Mesenteric fat pad (tissue), 1 donor: ENCODE measurements at places on chromosomes 2 and 18. TPM values are rescaled to one million over a fixed set of nuclear protein-coding genes. Genes with fewer than 3 reads are reported as not detected.

CDH2 gene
- 0.71 TPM for total RNA-seq

CRYBA2 gene
- not detected for total RNA-seq

AGXT gene
- 0.32 TPM for total RNA-seq

- no peak for DNase-seq
These were observed 131.3 kb downstream of the GALNT3 start for GRCh38 chr2:165662720-165663119.

GRCh38 chr18:55893948-55894347 lies 306.0 kb upstream of the TCF4 start:
- no peak for DNase-seq

DNA sequence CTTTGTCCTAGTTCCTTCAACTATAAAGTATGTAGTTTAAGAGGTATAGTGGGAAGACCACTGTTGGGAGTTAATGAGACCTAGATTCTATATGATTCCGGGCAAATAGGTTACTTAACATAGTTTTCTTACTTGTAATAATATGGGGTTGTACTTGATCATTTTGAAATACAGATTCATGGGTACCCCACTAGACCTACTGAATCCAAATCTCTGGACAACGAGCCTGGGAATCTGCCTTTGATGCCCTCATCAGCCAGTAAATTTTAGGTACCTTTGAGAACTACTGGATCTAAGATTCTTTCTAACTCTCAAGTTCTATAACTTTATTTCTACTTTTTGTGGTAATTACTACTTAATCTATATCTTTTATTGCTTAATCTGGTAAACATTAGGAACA lies 6.6 kb downstream of the BMPR2 start:
- DNase-seq = no peak

DNA sequence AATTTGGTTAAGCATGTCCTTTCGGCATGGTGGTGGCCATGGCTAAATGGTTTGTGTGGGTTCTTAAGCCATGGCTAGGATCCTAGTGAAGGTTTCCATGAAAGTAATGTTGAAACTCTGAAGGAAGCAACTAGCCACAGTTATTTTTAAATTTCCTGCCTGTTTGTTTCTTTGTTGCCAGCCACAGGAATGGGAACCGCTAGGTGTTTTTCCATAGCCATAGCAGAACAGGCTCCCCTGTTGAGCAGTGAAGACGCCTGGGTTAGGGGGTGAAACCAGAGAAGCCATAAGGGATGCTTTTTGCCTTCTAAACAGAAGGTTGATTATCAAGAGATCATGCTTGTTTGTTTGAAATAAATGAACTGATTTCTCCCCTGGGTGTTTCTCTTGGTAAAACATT lies 60.1 kb upstream of the CHMP1B start:
- DNase-seq = no peak

DNA sequence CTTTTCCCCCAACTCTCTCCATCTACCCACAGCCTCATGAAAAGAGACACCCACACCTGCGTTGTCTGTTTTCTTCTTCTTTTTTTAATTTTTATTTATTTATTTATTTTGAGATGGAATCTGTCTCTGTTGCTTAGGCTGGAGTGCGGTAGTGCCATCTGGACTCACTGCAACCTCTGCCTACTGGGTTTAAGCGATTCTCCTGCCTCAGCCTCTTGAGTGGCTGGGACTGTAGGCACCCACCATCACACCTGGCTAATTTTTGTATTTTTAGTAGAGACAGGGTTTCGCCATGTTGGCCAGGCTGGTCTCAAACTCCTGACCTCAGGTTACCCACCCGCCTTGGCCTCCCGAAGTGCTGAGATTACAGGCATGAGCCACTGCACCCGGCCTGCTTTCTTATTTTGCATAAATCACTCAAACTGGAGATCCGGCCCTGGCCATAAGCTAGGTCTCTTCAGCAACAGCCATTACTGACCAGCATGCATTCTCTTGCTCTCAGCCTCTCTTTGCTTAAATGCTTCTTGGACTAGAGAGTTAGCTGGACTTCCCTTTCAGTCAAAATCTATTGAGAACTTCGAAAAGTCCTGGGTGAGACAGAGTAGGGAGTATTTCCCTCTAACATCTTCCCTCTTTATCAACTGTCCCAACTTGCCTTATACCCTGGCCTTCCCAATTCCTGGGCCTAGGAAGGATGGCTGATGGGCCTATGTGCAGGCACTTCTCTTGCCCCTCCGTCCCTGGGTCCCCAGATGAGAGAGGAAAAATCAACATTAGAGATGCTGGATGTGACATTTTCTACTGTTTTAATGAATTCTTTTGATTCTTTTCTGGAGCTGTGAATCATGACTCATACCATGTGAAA lies 27.3 kb downstream of the MYCN start:
- DNase-seq = peak; percentile 43

DNA sequence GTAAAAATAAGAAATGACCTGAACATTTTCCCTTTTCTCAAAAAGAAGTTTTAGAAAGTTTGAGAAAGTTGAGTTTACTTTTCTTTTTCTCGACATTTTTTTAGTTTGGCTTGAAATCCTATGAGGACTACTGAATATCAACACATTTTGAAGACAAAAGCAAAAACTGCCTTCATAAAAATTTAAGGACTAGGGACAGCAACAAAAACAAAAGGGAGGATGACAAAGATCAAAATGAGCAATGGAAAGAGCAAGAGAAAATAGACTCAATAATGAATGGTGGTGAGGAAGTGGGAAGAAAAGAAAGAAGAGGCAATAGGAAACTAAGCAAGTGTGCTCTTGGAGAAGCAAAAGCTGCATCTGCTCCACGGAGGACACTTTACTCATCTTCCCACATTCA lies 82.5 kb downstream of the ABCA12 start:
- no peak for DNase-seq

- no peak for DNase-seq
These were observed 32.1 kb upstream of the SP3 start for GRCh38 chr2:173997269-173997668.

- no peak for DNase-seq
These were observed 14.7 kb downstream of the CDC42EP3 start for GRCh38 chr2:37656512-37657423.

DNA sequence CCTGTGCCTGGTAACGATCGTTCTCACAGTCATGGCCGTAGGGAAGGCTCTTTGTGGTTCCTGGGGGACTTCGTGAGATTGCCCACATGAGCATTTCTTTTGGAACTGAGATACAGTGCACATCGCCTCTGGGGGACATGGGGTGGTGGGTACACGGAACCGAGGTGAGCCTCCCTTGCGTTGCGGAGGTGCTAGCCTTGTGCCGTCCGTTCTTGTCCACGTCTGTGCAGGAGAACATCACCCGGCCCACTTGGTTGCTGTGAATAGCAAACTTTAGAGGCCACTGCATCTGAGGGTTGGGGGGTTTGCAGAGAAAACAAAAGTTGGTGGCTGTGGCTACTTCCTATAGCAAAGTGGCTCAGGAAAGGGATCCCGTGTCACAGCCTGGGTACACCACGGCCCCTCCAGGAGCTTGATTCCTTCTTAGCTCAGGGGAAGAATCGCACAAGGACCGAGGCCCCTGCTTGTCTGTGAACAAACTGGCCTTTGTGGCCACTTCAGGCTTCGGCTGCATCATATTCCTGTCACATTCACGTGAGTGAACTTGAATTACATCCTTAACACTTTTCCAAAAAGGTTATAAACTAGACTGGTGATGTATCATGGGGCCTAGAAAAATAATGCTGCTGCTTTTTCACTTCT lies 72.6 kb downstream of the LRRFIP1 start:
- DNase-seq = no peak

DNA sequence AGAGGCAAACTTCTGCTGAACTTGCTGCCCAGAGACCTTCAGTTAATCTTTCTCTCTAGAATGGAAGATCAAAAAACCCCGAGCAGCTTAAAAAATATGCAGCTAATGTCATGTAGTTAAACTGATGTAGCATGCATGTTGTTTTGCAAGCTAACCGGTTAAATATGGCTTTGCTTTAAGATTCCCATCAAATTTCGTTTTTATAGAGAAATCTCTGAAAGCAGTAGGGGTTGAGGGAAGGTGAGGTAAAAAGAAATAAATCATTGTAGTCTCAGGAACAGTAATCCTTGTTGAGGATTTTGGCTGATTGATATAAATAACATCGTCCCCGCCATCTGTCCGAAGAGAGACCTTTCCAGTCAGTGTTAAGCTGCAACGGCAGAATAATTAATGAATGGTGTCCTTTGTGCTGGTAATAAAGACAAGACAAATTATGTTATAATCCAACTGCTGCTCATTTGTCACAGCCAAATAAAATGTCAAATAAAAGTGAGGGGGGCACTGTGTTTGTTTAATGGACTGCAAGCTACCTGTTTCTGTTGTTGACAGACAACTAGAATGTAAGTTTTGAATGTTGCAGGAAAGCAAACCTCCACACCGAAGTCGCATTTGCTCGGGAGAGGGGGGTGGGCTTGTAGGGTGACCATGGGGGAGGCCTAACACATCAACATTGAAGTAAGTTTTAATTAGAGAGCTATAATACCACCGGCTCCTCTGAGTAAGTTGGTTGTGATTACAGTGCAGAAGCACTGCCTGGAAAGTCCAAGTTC lies 555.5 kb downstream of the ARHGAP15 start:
- DNase-seq = no peak

DNA sequence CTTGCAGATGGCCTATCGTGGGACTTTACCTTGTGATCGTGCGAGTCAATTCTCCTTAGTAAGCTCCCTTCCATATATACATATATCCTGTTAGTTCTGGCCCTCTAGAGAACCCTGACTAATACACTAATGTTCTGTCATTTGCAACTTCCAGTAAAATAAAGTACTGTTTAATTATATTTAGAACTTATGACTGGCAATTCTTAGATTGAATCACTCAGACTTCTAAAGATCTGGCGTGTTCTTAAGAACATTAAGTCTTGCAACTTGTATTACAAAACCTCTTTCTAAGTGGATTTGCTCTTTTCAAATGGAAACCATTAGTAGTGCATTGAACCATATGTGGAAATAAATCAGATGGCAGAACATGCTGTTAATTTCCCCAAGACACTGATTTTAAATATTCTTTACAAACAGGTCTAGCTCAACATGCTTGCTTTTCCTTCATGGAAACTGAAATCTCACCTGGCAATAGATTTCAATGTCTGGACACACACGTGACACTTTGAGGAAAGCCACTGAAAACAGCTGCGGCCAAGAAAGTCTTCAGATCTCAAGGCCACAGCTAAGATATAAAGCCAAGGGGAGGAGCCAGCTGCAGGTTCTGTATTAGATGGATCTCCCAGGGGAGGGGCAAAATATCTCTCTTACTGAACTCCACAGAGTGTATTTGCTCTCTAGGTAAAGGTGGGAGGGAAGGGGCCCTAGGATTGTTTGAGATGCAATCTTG lies 50.6 kb downstream of the PMAIP1 start:
- no peak for DNase-seq

DNA sequence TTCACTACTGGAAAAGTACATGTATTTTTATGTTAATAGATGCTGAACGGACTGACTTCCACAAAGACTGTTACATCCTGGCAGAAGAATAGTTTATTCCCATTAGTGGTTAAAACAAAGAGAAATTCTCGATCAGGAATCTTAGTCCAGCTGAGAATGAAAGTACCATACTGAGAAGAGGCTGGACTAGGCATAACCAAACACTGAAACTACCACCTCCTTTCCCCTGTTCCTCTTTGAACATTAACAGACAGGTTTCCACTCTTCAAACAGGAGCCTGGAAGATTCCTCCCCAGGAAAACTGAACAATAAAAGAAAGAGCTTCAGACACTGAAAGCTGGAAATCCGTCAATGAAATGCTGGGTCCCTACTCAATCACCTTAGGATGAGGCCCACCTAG lies 25.8 kb downstream of the LDAH start:
- DNase-seq = no peak

- no peak for DNase-seq
These were observed 92.4 kb downstream of the DYSF start for GRCh38 chr2:71545572-71546274.

DNA sequence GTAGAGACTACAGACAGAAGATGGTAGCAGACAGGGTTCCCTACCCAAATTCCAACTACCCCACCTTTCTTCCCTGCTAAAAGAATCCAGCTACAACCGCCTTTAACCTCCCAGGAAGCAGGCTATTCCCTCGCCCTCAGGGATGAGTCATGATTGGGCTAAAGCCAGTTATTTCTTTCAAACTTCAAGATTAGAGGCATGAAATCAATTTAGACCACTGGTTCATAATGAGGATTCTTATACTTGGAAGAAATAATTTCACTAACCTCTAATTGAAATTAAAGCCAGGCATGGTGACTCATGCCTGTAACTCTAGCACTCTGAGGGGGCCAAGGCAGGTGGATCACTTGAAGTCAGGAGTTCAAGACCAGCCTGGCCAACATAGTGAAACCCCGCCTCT lies 20.0 kb downstream of the TRIP12 start:
- no peak for DNase-seq
